ENCODE measurements at places on chromosomes 12 and 14. TPM values are rescaled to one million over a fixed set of nuclear protein-coding genes. Genes with fewer than 3 reads are reported as not detected.

- no peak for DNase-seq
Observed at GRCh38 chr14:89720076-89720687, 234.3 kb downstream of the EFCAB11 start.

The MEG3 gene
- 13.6 TPM for total RNA-seq

GRCh38 chr12:8035440-8036010, 3.0 kb downstream of the FOXJ2 start:
- no peak for DNase-seq

The NT5DC3 gene
- total RNA-seq, result 4.9 TPM

DNA sequence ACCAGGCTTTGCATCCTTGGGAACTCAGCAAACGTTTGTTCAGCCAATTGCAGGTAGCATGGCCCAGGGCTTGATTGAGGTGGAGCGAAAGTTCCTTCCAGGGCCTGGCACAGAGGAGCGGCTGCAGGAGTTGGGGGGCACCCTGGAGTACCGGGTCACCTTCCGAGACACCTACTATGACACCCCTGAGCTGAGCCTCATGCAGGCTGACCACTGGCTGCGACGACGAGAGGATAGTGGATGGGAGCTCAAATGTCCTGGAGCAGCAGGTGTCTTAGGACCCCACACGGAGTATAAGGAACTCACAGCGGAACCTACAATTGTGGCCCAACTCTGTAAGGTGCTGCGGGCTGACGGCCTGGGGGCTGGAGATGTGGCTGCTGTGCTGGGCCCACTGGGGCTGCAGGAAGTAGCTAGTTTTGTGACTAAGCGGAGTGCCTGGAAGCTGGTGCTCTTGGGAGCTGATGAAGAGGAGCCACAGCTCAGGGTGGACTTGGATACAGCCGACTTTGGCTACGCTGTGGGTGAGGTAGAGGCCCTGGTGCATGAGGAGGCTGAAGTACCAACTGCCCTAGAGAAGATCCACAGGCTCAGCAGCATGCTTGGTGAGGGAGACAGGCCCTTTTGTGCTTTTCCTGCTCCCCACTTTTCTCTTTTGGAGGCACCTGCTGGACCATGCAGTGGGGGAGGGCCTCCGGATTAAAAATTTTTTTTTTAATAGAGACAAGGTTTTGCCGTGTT, 799 bp downstream of the THTPA start:
- no peak for DNase-seq

GRCh38 chr14:68657300-68658028, 135.4 kb downstream of the ZFP36L1 start:
- DNase-seq, result no peak

GRCh38 chr14:65476273-65476941, 63.9 kb downstream of the FUT8 start:
- DNase-seq, result no peak
